Stimulated activated CD8-positive, alpha-beta memory T cell treated with anti-CD3 and anti-CD28 coated beads, Interleukin-2, amount 100 ng/mL, for 1 hour (primary cell): ENCODE measurements at places on chromosomes 12 and 14.
A peak's percentile ranks its signal among the peaks of the same experiment; 100 is the strongest.

DNA sequence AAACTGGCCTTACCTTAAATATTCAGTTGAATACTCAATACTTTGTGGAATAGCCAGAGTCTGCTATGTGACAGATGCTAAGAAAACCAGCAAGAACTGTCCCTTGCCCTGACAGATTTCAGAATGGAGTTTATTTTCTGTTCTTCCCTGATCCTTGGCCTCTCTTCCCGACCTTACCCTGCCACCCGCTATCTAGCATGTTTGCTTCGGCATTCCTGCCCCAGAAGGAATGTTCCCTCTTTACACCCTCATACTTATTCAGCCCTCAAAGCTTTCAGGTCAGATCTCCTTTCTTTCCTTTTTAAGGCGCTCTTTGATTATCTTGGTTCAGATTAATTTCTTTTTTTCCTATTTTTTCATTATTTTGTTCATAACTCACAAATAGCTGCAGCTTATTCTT is 21.8 kb downstream of the SUSD6 start:
- no peak for DNase-seq

DNA sequence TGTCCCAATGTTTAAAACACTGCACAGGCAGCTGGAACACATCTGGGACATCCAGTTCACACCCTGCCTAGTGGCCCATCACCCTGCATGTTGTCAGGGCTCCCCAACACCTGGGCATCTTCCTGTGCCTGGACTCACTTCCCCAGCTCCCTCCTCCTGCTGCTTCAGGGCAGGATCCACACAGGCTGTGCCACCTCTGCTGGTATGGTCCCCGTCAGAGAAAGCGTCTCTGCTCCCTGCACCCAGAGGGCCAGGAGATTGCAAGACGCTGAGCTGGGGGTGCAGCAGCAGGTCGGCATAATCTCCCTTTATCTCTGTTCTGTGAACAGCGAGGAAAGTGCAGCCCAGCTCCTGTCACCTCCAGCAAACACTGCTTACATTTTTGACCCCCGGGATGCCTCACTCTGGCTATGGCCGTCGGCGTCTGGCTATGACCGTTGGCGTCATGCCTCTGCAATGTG is 124.3 kb downstream of the ADGRD1 start:
- DNase-seq, result no peak

DNA sequence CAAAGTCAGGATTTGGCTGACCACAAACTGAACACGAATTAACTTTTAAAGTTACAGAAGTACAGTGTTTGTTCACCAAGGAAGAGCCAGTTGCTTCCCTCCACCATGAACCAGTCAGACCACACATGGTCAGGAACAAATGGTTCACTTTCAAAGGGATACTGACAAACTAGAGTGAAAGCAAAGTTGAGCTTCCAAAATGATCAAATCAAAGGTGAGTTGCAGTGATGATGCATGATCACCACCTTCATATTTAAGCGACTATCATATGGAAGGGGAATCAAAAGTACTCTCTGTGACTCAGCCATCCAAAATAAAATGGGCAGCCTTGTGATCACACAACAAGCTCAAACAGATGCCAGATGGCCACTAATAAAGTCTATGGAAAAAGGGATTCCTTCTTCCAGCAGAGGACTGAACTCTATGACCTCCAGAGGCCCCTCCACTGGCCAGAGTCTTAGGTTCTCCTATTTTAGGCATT is 13.1 kb downstream of the NT5DC3 start:
- DNase-seq, result no peak

- DNase-seq, result no peak
Observed at GRCh38 chr14:85542623-85543022, 12.7 kb downstream of the FLRT2 start.

DNA sequence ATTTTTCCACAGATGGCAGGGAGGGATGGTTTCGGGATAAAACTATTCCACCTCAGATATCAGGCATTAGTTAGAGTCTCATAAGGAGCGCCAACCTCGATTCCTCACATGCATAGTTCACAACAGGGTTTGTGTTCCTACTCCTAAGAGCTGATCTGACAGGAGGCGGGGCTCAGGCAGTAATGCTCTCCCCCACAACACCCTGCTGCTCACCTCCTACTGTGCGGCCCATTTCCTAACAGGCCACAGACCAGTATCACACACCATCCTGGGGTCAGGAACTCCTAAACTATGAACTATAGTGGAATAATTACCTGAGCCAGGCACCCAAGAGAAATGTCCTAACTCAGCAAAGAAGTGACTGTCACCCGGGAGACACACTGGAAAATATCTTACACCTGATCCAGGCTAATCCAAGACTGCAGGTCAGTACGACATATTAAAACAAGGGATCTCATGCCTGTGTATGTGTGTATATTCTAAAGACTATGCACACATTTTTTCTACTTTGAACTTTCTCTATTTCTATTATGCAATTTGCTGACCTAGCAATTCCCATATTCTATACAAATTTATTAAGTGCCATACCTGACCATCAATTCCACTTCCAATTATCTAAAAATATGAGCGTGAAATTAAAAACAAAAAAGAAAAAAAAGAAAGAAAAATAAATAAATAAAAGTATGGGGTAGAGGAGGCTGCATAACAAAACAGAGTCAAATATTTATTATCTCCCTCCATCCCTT is 4.7 kb downstream of the NAA25 start:
- DNase-seq, result no peak

DNA sequence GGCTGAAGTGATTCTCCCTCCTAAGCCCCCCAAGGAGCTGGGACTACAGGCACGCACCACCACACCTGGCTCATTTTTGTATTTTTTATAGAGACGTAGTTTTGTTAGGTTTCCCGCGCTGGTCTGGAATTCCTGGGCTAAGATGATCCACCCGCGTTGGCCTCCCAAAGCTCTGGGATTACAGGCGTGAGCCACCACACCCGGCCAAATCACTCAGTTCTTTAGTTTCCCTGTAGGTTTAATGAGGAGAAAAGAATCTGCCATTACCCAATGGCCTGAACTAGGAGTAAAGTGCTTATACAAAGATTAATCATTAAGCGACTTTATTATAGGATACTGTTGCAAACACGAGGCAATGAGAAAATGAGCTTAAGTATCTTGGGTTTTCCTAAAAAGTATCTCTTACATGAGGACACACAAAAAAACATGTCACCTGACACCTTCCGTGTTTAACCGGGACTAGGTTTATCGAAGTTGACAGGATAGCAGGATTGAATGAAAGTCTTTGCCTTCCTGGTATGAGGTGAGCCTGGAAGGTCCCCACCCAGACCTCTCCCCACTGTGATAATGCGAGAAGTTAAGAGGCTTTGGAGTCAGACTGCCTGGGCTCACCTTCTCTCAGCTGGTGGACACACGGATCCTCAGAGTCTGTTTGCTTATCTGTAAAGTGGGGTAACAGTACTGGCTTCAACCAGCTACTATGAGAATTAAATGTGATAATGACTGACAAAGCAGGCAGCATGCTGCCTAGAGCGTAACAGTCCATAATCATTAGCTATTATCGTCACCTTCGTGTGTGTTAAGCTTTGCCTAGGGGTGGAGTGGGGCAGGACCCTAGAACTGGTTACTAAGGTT is 133.5 kb upstream of the KRAS start:
- DNase-seq, result no peak

GRCh38 chr14:99566009-99566389 is 38.0 kb downstream of the CCDC85C start:
- no peak for DNase-seq

GRCh38 chr12:93743229-93743998 is 66.2 kb downstream of the CRADD start:
- no peak for DNase-seq

DNA sequence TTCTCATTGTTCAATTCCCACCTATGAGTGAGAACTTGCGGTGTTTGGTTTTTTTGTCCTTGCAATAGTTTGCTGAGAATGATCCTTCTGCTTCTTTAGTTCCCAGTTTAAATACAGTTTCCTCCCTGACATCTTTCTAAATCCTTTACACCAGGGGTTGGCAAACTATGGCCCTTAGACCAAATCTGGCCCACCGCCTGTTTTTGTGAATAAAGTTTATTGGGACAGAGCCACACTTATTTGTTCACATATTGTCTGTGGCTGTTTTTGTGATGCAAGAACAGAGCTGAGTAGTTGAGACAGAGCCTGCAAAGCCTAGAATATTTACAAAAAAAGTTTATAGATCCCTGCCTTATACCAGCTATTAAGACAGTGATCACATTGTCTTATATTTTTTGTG is 53.7 kb downstream of the SERPINA10 start:
- DNase-seq, result no peak

DNA sequence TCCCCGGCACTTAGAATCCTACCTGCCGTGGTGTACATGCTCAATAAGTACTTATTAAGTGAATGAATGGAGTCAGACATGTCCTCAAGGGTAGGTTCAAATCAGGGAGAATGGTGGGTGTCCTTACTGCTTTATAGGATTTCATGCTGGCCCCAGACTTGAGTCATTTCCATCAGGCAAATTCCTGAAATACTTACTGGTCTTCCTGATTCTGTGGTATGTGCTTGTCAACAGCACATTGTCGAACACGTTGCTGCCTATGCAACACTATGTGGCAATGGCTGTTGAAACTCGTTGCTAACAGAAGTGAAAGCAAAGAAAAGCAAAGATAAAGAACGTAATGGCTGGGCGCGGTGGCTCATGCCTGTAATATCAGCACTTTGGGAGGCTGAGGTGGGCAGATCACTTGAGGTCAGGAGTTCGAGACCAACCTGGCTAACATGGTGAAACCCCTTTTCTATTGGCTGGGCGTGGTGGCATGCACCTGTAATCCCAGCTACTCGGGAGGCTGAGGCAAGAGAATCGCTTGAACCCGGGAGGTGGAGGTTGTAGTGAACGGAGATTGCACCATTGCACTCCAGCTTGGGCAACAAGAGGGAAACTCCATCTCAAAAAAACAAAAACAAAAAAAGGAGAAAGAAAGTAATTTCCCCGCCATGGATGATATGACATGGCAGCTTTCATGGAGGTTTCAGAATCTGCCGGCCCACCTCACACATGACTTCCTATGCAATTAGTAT is 214.9 kb downstream of the ZFP36L1 start:
- DNase-seq, result no peak

DNA sequence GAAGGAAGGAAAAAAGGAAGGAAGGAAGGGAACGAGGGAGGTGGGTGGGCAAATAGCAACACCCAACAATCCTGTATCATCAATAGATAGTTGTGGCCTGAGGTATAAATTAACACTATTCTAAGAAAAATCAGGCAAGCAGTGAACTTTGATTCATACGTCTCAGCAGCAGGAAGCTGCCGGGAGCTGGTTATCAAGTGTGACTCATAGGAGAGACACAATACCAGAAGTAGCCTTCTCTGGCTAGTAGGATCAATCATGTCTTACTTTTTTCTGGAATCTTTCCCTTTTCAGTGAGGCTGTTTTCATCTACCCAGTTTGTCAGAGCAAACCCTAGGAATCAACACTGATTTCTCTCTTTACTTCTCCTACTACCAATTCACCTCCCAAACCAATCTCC is 780.5 kb downstream of the NRXN3 start:
- DNase-seq, result no peak

GRCh38 chr14:23562822-23563472 is 4.6 kb downstream of the AP1G2 start:
- peak; percentile 23 for DNase-seq

DNA sequence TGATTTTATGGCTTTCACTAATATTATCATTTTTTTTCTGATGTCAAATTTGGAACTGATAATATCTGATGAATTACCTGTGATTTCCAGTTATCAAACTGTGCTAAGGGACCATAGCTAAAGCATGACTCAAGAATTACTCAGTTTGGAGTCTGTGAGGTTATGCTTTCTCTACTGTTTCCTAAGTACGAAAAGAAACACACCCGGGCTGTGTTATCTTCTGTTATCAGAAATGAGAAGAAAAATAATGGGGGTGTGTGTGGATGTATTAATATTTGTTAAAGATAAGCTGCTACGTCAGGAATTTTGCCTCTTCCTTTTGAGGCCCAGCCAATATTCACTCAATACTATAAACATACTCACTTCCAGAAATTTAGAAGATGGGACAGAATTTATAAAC is 1401.9 kb upstream of the FLRT2 start:
- no peak for DNase-seq

- peak; percentile 53 for DNase-seq
Observed at GRCh38 chr14:104708606-104709268, 15.3 kb upstream of the ADSS1 start.

GRCh38 chr12:44369998-44370397 is 506.1 kb downstream of the NELL2 start:
- no peak for DNase-seq

- DNase-seq, result no peak
Observed at GRCh38 chr14:61923348-61923747, 161.1 kb downstream of the SNAPC1 start.

DNA sequence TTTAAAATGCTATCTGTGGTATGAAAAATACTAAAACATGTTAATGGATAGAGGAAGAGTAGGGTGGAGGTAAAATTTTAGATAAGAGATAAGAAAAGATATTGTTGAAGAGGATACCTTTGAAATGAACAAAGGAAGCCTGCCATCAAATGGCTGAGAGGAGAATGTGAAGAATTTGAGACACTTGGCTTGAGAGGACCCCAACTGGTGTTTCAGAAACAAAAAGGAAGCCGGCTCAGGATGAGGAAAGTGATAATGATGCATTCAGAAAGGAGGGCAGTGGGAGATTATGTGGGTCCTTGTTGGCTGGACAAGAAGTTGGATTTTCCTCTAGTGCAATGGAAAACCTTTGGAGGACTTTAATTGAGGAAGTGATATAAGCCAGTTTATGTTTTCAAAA is 264.4 kb downstream of the DUSP6 start:
- no peak for DNase-seq

DNA sequence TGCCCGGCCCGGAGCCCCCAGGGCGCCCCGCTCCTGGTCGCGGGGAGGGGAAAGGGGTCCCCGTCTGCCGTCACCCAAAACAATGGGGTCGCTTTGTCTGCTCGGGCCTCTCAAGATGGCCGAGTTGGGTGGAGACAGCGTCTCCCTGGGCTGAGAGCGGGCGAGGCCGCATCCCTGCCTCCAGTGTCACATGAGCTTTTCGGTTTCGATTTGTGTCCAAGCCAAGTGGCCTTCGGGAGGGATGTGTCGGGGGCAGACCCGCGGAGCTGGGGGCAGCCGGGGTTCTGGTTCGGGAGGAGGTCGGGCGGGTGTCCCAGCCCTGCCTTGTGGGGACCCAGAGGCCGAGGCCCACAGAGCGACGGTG is 790 bp downstream of the DYNC1H1 start:
- DNase-seq, result peak; percentile 27

DNA sequence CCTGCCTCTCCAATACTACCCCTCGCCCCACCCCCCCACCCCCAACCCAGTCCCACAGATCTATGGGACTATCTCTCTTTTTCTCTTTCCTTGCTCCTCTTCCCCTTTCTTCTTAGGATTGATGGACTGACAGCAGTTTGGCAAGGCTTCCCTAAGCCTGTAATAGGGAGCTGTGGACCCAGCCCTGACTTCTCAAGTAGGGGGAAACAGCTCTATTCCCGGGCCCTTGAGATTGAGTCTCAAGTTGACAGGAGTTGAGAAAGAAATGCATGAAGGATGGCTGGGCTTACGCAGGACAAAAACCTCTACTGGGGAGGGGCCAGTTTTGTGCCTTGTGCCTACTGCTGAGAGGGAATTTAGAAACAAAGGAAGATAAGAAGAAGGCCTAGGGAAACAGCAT is 60.4 kb downstream of the SMUG1 start:
- no peak for DNase-seq

- no peak for DNase-seq
Observed at GRCh38 chr12:94203181-94203546, 54.8 kb downstream of the PLXNC1 start.
